Naive thymus-derived CD4-positive, alpha-beta T cell (primary cell): ENCODE measurements at places on chromosomes 16 and 17. TPM values are rescaled to one million over a fixed set of nuclear protein-coding genes. Genes with fewer than 3 reads are reported as not detected.
A peak's percentile ranks its signal among the peaks of the same experiment; 100 is the strongest.

- H3K27me3 ChIP-seq, result no peaks in the 10 kb centered on the region
- DNase-seq, result no peak
These were observed 147.5 kb downstream of the CDH11 start for GRCh38 chr16:64974381-64974780.

The OR1F1 gene
- not detected for total RNA-seq

The SLFN12L gene
- total RNA-seq, result 41.7 TPM

The NEUROD2 gene
- not detected for total RNA-seq

DNA sequence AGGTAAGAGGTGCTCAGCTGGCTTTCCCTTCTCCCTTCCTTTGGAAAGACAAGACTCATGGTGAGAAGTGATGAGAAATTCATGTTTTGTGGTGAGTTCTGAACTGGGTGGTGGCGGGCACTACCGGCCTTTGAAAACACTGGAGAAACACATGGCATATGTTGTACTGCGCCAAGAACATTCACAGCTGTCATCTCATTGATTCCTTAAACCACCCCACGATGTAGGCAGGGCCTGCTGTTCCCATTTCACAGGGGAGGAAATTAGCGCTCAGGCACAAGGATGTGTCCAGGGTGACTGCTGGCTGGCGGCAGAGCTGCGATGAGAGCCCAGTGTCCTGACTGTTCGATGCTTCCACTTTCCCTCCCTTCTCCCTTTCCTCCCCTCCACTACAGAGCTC is 1.6 kb upstream of the DOC2B start:
- H3K36me3 ChIP-seq, result no peaks in the 10 kb centered on the region
- no peak overlapping the region for H3K4me3 ChIP-seq
- H3K27ac ChIP-seq, result no peak overlapping the region
- no peaks in the 10 kb centered on the region for H3K27me3 ChIP-seq
- H3K4me1 ChIP-seq, result no peaks in the 10 kb centered on the region

- no peak for DNase-seq
- H3K36me3 ChIP-seq, result no peaks in the 10 kb centered on the region
- no peaks in the 10 kb centered on the region for H3K27me3 ChIP-seq
- no peak overlapping the region for H3K27ac ChIP-seq
- H3K4me1 ChIP-seq, result no peaks in the 10 kb centered on the region
- no peak overlapping the region for H3K4me3 ChIP-seq
These were observed 35.4 kb downstream of the CHD9 start for GRCh38 chr16:53090286-53090590.

DNA sequence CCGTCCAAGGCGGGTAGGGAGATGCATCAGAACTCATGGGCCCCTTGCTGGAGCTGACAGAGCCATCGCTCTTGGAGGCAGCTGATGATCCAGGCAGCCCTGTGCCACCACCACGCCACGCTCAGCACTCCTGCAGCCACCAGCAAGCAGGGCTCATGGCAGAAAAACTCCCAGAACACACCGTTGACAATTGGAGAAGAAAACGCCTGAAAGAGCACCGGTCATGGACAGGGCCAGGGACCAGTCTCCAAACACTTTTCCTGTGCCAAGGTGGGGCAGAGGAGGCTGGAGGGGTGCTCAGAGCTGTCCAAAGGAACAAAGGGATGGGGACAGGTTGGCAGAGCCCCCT is 132.2 kb downstream of the FOXL1 start:
- H3K27ac ChIP-seq, result no peak overlapping the region
- H3K27me3 ChIP-seq, result no peaks in the 10 kb centered on the region
- H3K4me1 ChIP-seq, result no peaks in the 10 kb centered on the region
- no peak overlapping the region for H3K4me3 ChIP-seq
- no peaks in the 10 kb centered on the region for H3K36me3 ChIP-seq

GRCh38 chr16:72380283-72380682 is 208.3 kb upstream of the PMFBP1 start:
- H3K4me1 ChIP-seq, result no peaks in the 10 kb centered on the region
- H3K4me3 ChIP-seq, result no peak overlapping the region
- no peaks in the 10 kb centered on the region for H3K36me3 ChIP-seq

GRCh38 chr16:80968386-80969113 is 38.1 kb downstream of the CMC2 start:
- H3K27me3 ChIP-seq, result no peaks in the 10 kb centered on the region
- H3K4me3 ChIP-seq, result no peak overlapping the region
- no peak overlapping the region for H3K27ac ChIP-seq
- DNase-seq, result no peak
- no peaks in the 10 kb centered on the region for H3K4me1 ChIP-seq

DNA sequence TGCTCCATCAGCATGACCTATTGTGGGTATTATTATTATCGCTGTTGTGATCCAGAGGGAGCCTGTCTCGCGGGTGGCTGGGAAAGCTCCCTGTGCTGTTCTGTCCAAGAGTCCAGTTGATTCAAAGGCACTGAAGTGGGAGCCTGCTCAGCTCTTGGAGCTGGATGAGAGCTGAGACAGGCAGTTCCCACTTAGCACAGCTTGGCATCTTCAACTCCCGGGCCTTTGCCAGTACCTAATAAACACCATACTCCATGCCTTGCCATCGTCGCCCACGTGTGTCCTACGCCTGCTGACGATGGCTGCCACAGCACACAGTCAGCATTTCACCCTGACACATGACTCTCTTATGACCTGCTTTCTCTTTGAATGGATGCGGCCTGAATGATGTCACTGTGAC is 32.6 kb downstream of the RTN4RL1 start:
- H3K4me1 ChIP-seq, result no peaks in the 10 kb centered on the region
- H3K27me3 ChIP-seq, result no peaks in the 10 kb centered on the region
- no peak overlapping the region for H3K27ac ChIP-seq
- no peak overlapping the region for H3K4me3 ChIP-seq

DNA sequence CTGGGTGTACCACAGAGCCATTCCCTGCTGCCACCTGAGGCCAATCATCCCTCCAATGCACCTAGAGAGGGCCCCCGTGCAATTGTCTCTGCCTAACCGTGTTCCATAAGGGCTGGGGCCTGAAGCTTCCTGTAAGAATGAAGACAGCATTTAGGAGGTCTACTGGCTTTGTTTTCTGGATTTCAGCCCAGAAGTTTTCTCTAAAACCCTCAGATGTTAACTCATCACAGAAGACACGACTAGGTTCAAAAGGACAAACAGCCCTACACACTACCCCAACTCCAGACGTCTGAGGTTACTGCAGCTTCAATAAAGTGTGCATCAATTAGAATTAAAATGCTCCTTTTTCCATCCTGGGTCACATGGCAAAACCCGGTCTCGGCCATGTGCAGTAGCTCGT is 10.8 kb upstream of the DRG2 start:
- H3K4me1 ChIP-seq, result no peaks in the 10 kb centered on the region
- no peak overlapping the region for H3K27ac ChIP-seq
- no peaks in the 10 kb centered on the region for H3K27me3 ChIP-seq

GRCh38 chr17:76106703-76107102 is 3.1 kb upstream of the EXOC7 start:
- no peak for DNase-seq
- H3K4me1 ChIP-seq, result peaks cover 6% of the 10 kb centered on the region

The EVPLL gene
- total RNA-seq, result not detected

The USB1 gene
- total RNA-seq, result 28.9 TPM

GRCh38 chr17:63698886-63699637 is 863 bp downstream of the LIMD2 start:
- H3K4me1 ChIP-seq, result peaks cover 51% of the 10 kb centered on the region
- H3K4me3 ChIP-seq, result peak overlapping the region; percentile 81
- no peaks in the 10 kb centered on the region for H3K27me3 ChIP-seq
- peak; percentile 95 for DNase-seq
- H3K27ac ChIP-seq, result peak overlapping the region; percentile 93
- H3K36me3 ChIP-seq, result peaks cover 14% of the 10 kb centered on the region

The MFSD6L gene
- not detected for total RNA-seq

DNA sequence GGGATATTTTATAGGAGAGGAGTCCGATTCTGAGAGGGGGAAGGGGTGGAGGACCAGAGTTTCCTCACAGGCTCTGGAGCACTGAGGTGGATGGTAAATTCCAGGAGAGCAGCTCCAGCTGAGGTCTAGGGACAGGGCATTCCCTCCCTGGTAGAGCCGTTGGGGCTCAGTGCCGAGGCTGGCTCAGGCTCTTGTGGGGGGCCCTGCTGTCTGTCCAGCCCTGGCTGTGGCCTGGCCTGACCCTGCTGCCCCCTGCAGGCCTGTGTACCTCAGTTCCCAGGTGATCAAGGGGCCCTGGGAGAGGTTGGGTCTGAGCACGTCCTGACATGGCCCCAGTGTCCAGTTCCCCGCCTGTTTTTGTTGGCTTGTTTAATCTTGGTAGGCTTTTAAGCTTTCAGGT is 16.8 kb downstream of the ZNF750 start:
- DNase-seq, result no peak
- no peak overlapping the region for H3K27ac ChIP-seq
- H3K4me3 ChIP-seq, result no peak overlapping the region
- H3K36me3 ChIP-seq, result no peaks in the 10 kb centered on the region
- H3K27me3 ChIP-seq, result no peaks in the 10 kb centered on the region

The HYDIN gene
- not detected for total RNA-seq

DNA sequence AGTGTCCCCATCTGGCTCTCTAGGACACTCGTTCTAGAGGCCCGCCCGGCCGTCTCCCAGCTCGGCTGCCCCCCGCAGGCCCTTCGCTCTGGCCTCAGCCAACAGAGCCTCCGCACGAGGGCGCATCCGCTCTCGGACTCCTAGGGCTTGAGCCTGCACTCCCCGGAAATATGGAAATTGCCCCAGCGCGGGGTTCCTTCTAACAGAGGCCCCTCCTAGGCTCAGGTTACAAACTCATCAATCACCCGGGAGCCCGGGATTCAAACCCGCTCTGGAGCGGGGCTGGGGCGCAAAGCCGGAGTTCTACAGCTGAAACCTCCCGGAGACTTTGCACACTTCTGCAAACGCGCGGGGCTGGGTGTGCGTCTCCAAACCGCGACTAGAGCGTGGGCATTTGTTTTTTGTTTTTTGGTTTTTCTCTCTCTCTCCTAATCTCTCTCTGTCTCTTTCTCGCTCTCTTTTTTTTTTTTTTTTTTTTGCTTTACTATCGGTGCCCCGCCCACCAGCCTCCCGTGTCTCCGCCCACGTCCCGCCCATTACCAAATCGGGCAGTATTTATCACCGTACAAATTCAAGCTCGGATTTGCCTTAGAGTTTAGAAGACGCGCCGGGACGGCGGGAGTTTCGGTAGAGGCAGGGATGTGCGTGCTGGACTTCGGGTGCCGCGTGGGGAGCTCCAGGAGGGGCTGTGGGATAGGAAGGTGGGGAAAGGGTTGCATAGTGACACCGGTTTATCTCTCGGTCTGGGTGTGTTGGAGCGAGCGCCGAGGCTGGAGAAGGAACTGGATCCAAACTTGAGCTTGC is 2.4 kb upstream of the FOXL1 start:
- no peak for DNase-seq
- peaks cover 4% of the 10 kb centered on the region for H3K27me3 ChIP-seq
- peak overlapping the region; percentile 13 for H3K4me3 ChIP-seq
- no peaks in the 10 kb centered on the region for H3K36me3 ChIP-seq

The MT1E gene
- total RNA-seq, result 166 and 177 TPM in 2 replicates

The C16orf96 gene
- 0.64 TPM for total RNA-seq

DNA sequence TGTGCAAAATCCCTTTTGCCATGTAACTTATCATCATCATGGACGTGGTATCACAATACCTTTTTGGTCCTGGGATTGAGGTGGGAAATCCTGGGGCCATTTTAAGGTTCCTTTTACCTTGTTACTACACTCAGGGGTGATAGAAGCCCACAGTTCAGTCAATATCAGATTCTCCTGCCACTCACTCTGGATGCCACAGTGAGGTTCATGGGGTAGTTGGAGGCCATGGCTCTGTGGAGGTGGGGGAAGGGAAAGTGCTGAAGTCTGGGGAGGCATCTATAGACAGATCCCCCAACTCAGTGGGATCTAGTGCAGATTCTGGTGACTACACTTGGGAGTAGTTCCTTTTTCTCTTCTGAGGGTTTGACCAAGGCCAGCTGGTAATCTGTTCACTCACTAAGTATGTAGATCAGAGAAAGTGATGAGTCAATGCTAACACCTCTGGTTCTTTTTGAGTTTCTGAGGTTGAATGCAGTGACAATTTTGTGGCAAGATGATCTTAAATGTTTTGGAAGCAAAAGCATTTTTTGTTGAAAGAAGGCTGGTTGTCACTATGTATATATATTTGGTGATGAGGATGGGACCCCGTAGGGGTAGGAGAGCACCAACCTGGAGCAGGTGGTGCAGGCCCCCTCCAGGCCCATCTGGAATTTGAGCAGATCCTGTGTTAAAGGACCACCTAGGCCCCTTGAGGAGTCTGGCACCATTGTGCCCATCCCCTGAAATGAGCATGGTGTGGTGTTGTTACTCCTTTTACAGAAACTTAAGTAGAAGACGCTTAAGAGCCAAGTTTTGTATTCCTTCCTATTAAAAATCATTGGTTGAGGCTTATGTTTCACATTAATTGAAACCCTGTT is 18.8 kb upstream of the IRF8 start:
- no peak overlapping the region for H3K27ac ChIP-seq
- no peak overlapping the region for H3K4me3 ChIP-seq
- no peaks in the 10 kb centered on the region for H3K36me3 ChIP-seq
